Osteoblast (primary cell): ENCODE measurements at places on chromosomes 12 and 14. TPM values are rescaled to one million over a fixed set of nuclear protein-coding genes. Genes with fewer than 3 reads are reported as not detected.

DNA sequence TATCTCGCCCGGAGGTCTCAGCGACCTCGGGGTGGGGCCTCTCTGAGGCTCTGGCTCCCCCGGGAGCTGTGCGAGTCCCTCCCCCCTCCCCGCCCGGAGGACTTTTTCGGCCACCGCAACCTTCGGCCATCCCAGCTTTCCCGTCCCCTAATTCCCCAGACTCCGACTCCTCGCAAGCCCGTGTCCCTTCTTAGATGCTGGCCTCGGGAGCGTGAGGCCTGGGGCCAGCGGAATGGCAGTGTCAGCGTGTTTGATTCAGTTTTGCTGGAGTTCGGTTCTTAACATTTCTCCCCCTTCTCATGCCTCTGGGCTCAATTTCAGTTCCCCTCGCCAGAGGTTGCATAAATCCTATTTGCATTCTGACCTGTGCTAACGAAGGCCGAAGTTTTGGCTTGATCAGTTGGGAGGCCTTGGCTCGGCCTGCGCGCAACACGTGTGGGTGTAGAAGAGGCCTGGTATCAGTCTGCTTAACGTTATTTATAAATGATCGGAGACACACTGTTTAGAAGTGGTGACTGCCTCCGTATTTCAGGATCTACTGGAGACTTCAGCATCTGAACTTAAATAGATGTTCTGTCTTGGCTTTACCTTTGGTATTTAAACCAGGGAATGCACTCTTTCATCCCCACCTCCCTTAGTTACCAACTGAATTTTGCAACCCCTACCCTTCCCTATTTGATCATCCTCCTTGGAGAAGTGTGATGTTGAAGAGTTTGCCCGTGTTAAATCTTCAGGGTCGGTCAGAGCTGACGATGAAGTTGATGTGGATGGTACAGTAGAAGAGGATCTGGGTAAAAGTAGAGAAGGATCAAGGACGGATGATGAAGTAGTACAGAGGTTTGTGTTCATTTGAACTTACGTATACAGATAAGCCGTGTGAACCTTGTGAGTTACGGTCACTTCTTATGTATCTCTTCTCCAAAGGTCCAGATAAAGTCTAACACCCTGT lies 851 bp downstream of the HSP90B1 start:
- peaks cover 35% of the 10 kb centered on the region for H3K4me1 ChIP-seq
- DNase-seq = peak; percentile 69
- peaks cover 42% of the 10 kb centered on the region for H3K36me3 ChIP-seq
- H3K27me3 ChIP-seq = no peaks in the 10 kb centered on the region
- peak overlapping the region; percentile 84 for H3K27ac ChIP-seq

GRCh38 chr12:70469221-70469820 lies 103.2 kb downstream of the KCNMB4 start:
- no peak overlapping the region for H3K4me3 ChIP-seq
- H3K36me3 ChIP-seq = no peaks in the 10 kb centered on the region
- H3K27ac ChIP-seq = no peak overlapping the region
- H3K27me3 ChIP-seq = no peaks in the 10 kb centered on the region
- H3K4me1 ChIP-seq = no peaks in the 10 kb centered on the region

DNA sequence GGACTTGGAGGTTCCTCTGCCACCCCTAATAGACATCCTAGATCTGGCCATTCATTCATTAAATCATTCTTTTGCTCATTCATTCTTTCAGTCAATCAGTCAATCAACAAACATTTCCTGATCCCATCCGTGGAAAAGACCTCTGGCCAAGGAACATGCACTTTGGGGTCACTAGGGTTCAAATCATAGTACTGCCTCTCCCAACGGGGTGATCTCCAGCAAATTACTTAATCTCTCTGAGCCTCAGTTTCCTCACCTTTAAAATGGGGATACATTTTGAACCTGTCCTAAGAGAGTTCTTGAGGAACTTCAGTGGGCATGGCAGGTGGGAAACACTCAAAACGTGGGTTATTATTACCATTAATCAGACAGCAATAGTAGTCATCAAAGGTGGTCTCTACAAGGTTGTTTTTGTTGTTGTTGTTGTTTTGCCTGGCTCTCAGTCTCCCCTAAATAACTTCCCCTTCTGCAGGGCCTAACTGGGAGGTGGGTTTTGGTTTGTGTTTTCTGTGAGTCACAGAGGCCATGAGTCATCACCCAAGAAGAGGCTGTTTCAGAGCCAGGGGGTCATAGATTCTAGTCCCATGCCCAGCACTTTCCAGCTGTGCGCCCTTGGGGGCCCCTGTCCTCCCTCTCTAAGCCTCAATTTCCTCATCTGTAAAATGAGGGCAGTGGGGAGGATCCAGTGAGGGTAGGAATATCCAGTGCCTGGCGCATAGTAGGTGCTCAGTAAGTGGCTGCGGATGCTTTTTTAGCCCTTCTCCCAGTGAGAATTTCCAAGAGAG lies 16.9 kb upstream of the FAM222A start:
- no peaks in the 10 kb centered on the region for H3K4me1 ChIP-seq
- H3K4me3 ChIP-seq = no peak overlapping the region
- DNase-seq = peak; percentile 76

Gene TAS2R46
- total RNA-seq = 3.5 and 5.4 TPM in 2 replicates

- no peaks in the 10 kb centered on the region for H3K36me3 ChIP-seq
- H3K4me3 ChIP-seq = no peak overlapping the region
- DNase-seq = no peak
- no peak overlapping the region for H3K27ac ChIP-seq
- H3K27me3 ChIP-seq = no peaks in the 10 kb centered on the region
- peaks cover 7% of the 10 kb centered on the region for H3K4me1 ChIP-seq
These were observed 145.3 kb downstream of the SSPN start for GRCh38 chr12:26340649-26341048.

GRCh38 chr12:119803381-119803791 lies 73.7 kb downstream of the CIT start:
- no peak for DNase-seq
- H3K36me3 ChIP-seq = peaks cover 3% of the 10 kb centered on the region
- peaks cover 30% of the 10 kb centered on the region for H3K4me1 ChIP-seq
- peak overlapping the region; percentile 73 for H3K4me3 ChIP-seq
- no peaks in the 10 kb centered on the region for H3K27me3 ChIP-seq

- no peak for DNase-seq
- H3K27ac ChIP-seq = no peak overlapping the region
- H3K4me1 ChIP-seq = peaks cover 8% of the 10 kb centered on the region
- no peak overlapping the region for H3K4me3 ChIP-seq
These were observed 169.1 kb downstream of the SLC5A8 start for GRCh38 chr12:101040936-101041335.

DNA sequence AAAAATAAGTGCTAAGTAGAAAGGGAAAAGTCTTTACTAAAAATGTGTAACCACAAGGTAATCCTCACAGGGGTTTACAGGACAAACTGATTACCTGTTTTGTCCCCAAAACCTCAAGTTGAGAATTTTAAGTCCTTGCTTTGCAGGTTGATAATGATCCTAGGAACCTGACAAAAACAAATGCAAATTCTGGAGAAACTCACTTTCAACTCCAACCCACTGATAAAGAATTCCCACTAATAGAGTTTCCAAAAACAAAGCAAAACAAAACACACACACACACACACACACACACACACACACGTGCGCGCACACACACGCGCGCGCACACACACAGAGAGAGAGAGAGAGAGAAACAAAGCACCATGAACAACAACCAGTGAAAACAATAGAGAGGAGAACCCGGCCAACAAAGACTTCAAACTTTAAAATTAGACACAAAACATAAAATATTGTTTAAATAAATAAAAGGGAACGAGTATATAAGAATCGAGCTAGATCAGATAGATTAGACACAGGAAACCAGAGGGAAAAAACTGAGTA lies 187.0 kb upstream of the FOXN3 start:
- H3K27ac ChIP-seq = no peak overlapping the region
- DNase-seq = peak; percentile 62
- no peak overlapping the region for H3K4me3 ChIP-seq

DNA sequence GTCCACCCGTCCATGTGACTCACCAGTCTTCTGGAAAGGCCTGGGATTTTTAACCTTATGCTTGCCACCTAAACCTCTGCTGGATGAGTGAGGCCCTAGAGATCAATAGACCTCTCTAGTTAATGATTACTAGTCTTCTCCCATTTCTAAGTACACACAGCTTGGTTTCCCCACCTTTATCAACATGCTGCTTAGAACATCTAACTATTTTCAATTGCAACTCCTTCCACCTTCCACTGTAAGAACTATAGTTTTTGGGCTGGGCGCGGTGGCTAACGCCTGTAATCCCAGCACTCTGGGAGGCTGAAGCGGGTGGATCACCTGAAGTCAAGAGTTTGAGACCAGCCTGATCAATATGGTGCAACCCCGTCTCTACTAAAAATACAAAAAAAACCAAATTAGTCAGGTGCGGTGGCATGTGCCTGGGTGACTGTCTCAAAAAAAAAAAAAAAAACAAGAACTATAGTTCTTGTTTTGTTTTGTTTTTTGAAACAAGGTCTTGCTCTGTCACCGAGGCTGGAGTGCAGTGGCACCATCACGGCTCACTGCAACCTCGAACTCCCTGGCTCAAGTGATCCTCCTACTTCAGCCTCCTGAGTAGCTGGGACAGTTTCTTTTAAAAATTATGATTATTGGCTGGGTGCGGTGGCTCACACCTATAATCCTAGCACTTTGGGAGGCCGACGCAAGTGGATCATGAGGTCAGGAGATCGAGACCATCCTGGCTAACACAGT lies 18.7 kb upstream of the MDM2 start:
- H3K27ac ChIP-seq = no peak overlapping the region
- DNase-seq = no peak
- no peak overlapping the region for H3K4me3 ChIP-seq

DNA sequence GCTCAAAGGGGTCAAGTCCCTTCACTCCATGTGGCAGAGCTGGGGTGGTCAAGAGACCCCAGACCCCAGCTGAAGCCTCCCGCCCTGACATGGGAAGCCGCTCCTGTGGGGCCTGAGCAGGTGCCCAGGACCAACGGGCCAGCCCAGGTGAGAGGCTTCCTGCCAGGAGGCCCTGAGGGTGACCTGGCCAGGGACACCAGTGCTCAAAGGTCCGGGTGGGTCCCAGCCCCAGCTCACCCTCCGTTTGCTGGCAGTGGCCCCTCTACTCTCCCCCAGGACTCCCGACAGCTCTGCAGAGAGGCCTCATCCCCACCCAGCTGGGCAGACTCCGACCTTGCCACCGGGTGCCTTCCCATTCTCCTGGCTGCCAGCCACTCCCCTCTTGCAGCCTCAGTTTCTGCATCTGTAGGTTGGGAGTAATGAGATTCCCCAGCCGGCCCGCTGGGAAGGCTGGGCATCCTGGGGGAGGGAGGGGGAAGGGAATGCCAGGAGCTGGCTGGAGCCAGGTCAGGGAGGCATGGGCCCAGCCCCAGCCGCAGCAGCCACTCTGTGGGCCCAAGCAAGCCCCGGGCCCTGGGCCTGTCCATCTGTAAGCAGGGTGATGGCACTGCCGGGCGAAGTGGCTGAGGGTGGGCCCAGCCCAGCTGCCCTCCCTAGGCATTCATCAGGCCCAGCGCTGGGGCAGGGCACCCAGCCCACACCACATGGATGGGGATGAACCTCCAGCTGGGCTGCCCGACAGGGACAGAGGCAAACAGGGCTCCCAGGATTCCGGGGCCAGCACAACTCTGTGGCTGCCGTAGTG lies 10.3 kb upstream of the INF2 start:
- no peak for DNase-seq
- peaks cover 32% of the 10 kb centered on the region for H3K4me1 ChIP-seq
- H3K4me3 ChIP-seq = no peak overlapping the region
- peak overlapping the region; percentile 97 for H3K27ac ChIP-seq
- H3K36me3 ChIP-seq = no peaks in the 10 kb centered on the region
- H3K27me3 ChIP-seq = no peaks in the 10 kb centered on the region
